Fibroblast of skin of back (primary cell): ENCODE measurements at places on chromosomes 12 and 14.

DNA sequence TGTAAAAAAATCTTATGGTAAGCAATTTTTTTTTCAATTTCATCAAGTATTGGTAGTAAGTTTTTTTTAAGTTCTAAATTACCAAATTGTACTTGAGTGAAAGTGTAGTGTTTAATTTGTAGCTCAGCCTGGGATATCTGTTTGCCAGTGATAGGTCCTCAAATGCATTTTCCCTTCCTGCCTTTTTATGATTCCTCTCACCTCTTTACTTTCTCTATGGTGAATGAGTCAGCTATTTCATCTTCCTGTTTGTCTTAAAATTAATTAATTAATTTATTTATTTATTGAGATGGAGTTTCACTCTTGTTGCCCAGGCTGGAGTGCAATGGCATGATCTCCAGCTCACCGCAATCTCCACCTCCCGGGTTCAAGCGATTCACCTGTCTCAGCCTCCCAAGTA, 10.6 kb downstream of the SRP54 start:
- no peak for DNase-seq

DNA sequence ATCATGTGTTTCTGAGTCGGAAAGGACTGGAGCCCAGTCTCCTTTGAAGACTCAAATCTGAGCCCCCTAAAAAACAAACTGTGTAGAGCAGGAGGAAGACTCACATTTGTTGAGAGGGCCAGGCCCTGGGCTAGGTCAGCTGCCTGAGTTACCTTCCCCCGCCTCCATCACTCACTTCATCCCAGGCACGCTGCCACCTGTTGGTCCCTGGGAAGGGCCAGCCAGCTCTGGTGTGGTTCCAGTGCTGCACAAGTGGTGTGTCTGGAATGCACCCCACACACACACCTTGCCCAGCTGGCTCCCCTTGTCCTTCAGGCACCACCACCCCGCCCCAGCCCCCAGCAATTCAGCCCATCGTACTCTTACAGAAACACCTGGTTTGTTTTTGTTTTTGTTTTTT, 9.0 kb downstream of the MVK start:
- DNase-seq, result no peak

DNA sequence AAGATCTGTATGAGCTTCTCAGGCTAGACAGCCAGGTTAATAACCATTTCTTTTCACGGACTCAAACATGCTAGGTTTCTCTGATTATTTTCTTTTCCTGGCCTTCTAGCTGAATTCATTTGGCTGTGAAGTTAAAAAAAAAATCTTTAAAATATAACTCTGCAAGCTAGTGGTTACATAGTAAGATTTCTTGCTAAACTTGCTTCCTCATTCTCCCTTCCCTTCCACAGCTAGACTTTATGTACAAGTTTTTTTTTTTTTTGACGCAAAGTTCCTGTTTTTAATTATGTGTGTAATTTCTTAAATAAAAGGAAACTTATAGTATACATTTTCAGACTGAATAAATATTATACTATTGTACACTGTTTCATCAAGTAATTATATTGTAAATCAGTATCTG, 145.4 kb downstream of the TMTC2 start:
- no peak for DNase-seq

- DNase-seq, result no peak
Measured at GRCh38 chr12:92118826-92119536, 26.7 kb downstream of the BTG1 start.

DNA sequence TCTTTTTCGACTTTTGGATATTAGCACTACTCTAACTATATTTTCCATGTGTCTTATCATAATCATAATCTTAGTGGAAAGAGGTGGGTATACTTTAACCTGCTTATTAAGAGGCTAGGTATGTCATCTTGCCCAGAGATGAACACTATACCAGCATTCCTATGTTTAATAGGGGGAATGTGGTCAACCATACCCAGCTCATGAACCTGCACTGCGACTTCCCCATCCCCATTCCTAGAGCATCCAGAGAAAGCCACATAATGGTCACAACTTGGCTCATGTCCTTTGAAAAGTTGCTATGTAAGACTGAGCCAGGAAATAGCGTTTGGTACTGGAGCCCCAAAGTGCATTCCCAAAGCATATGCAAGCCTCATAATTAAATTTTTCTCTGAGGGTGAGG, 55.2 kb downstream of the TMCC3 start:
- DNase-seq, result no peak

- DNase-seq, result peak; percentile 8
Measured at GRCh38 chr12:21607701-21608100, 3.1 kb upstream of the GYS2 start.

DNA sequence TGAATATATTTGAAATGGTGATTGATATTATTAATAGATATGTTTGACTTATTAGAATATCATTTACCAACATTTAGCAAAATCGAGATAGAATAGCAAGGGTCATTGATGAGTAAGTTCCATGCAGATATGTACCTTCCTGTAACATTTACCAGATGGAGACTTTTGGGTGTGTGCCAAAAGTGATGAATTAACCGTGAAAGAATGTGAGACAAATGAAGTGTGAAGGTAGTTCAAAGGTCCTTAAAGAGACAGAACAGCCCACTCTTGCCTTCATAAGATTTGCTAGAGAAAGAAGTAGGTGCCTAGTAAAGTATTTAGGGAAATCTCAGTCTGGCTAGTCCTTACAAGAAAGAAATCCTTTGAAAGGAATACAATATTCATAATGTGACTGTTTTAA, 45.5 kb downstream of the FGD4 start:
- DNase-seq, result peak; percentile 60

DNA sequence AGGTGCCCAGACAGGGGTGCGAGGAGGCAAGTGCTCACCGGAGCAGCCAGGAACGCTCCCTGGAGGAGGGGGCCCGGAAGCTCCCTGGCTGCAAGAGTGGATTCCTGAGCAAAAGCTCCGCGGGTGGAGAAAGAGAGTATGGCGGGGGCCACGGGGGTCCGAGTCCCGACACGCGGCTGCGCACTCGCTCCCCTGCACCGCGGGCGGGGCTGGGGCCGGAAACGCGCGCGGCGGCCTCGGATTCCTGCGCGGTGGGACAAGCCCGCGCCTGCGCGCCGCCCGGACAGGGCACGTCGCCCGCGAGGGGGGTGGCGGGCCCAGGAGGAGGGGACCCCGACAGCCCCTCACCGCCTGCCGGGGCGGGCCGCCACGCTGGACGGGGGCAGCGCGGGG, 27.8 kb upstream of the GPR132 start:
- peak; percentile 67 for DNase-seq

- no peak for DNase-seq
Measured at GRCh38 chr14:95608637-95609235, 73.9 kb downstream of the GLRX5 start.

GRCh38 chr12:42237853-42238239, 202 bp downstream of the YAF2 start:
- no peak for DNase-seq

GRCh38 chr14:52265253-52265652, 2.2 kb upstream of the PTGDR start:
- DNase-seq, result no peak

- peak; percentile 61 for DNase-seq
Measured at GRCh38 chr14:32710731-32711680, 227.7 kb upstream of the NPAS3 start.

GRCh38 chr12:9707864-9708808, 24.8 kb downstream of the CLECL1 start:
- peak; percentile 50 for DNase-seq

DNA sequence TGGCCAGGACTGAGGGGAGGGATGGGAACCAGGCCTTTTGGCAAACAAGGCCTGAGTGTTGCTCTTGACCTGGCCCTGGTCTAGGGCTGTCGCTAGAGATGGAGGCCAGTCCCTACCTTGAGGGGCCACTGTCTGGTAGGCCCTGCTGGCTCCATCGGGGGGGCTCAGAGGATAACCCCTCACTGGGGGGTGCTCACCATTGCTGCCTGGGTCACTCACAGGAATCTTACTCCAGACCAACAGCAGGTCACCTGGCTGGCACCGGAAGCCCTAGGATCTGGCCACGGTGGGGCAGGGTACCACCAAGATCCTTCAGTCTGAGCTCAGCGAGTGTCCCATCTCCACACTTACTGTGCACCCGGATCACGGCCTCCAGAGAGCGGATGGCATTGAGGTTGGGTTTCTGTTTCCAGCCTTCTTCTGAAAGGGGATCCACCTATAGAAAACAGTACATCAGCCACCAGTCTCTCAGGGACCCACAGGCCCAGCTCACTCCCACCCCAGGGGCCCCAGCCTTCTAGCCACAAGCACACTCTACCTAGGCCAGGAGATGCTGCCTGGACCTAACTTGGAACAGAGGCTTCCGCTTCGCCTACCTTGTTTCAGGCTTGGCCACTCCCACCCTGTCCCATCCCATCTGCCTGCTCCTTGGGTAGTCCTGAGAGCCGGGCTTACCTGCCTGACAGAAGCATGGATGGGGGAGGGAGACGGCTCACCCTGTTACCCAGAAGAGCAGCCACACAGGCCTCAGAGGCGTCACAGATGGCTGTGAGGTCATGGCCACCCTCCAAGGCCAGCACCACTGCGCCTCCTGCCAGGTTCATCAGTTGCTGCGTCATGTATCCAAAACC, 12.2 kb downstream of the SLC48A1 start:
- no peak for DNase-seq

DNA sequence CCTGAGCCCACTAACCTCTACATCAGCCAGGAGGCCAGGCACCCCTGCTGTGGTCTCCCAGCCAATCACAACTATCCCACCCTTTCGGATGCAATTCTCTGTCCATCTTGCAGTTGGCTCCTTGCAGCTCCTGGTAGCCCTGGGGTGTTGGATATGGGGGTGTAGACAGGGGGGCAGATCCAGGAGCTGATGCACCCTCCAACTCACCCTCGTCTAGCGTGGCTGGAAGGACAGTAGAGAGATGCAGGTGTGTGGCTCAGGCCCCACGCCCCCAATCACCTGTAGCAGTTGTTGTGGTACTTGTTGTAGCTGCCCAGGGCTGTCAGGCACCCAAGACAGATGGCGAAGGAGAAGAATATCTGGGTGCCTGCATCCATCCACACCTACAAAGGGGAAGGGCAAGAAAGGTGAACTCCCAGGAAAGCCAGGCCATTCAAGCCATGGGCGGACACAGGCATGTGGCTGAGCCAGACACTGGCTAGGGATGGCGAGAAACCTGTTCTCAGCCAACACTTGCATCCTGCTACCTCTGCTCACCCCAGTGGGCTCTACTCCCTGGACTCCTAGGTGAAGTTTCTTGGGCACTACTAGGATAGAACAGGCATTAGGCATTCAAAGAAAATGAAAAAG, 13.4 kb upstream of the SLC6A12 start:
- no peak for DNase-seq

DNA sequence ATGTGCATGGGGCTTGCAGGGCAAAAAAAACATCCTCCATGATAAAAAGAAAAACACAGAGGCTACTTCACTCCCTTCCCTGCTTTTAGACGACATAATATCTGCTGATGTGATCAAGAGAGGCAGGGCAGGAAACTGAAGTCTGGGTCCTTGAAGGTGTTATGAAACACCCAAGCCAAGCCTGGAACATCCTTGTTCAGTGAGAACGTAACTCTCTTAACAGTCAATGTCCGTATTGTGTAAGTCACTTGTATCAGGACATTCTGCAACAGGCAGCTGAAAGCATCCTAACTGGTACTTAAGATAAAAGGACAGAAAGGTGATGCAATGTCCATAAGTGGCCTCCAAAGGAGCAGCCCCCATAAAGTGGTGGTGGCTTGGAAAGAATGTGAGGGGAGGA, 20.0 kb downstream of the KCNK10 start:
- no peak for DNase-seq

- peak; percentile 98 for DNase-seq
Measured at GRCh38 chr12:67434671-67435370, 165.7 kb downstream of the CAND1 start.

GRCh38 chr14:30648471-30648870, 26.4 kb downstream of the SCFD1 start:
- DNase-seq, result no peak

DNA sequence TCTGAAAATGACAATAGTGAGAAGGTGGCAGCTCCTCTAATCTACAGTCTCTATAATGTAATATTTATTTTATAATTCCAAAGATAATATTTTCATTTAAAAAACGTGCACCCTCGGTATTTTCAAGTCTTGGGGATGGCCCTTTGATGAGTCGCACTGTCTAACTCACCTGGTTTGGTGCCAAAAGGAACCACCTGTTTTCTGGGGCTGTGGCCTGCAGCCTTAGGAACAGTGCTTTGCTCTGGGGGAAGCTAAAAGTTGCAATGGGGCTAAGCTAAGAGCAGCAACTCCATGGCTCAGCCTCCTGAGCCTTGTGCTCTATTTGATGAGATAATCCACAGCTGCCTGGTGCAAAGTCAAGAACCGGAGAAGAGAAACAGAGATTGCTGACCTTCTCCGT, 6.4 kb upstream of the ENDOU start:
- no peak for DNase-seq

DNA sequence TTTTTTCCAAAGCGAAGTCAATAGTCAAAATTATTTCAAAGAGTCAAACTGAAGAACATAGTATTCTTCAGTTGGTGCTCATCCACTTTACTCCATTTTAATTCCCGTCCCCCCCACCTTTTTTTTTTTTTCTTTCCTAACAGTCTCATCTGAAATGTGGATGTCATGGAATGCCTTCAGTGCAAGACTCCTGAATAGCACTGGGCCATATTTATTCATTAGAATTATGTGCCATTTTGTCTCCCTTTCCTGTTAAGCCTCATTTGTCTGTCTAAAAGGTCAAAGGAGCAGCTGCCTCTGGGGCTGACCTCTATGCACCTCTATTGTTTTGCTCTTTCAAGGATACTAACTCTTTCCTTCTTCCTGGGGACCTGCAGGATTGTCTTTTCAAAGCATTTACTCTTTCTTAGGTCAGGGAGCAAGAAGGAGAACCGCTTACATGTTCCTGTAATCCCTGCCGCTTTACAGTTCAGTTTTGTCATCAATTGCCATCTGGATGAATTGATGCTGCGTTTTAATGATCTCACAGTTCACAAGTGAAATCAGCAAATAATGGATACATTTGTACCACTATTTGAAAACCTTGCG, 310.6 kb downstream of the NPAS3 start:
- DNase-seq, result no peak

- no peak for DNase-seq
Measured at GRCh38 chr12:61956545-61956944, 303.7 kb upstream of the USP15 start.

- DNase-seq, result no peak
Measured at GRCh38 chr12:10965476-10965875, 21.2 kb downstream of the TAS2R50 start.

- no peak for DNase-seq
Measured at GRCh38 chr12:46237371-46238045, 31.3 kb downstream of the SLC38A1 start.

GRCh38 chr14:20632831-20633691, 8.4 kb downstream of the OR6S1 start:
- DNase-seq, result peak; percentile 92

- peak; percentile 2 for DNase-seq
Measured at GRCh38 chr12:54759751-54760150, 94.6 kb upstream of the MUCL1 start.

DNA sequence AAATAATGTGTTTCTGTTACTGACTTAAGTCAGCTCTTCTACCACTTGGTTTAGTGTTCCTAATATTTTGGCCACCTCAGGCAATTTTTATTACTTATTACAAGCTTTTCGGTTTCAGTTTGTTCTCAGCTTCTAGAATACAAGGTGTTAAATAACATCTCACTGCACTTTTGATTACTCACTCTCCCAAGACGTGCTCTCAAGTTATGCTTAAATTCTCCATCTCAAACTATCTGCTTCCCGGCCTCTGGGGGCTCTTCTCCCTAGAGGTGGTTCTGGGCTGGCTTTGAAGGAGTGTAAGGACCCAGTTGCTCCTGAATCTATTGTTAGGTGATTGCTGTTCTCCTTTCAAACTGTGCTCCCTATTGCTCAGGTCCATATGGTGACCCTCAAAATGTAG, 193.9 kb upstream of the DDHD1 start:
- DNase-seq, result no peak

- no peak for DNase-seq
Measured at GRCh38 chr12:85509081-85509856, 229.2 kb downstream of the ALX1 start.

- DNase-seq, result no peak
Measured at GRCh38 chr12:18897823-18898222, 159.9 kb downstream of the CAPZA3 start.
